Osteoblast (primary cell): ENCODE measurements at places on chromosomes 3 and 15. TPM values are rescaled to one million over a fixed set of nuclear protein-coding genes. Genes with fewer than 3 reads are reported as not detected.
A peak's percentile ranks its signal among the peaks of the same experiment; 100 is the strongest.

CCRL2 gene
- 0.72 and 0.88 TPM in 2 replicates for total RNA-seq

ANKRD63 gene
- total RNA-seq = not detected in 2 replicates

ATP13A5 gene
- total RNA-seq = not detected in 2 replicates

GRCh38 chr15:85457392-85457968 is 77.1 kb downstream of the AKAP13 start:
- H3K4me3 ChIP-seq = no peak overlapping the region
- H3K27me3 ChIP-seq = no peaks in the 10 kb centered on the region
- no peaks in the 10 kb centered on the region for H3K4me1 ChIP-seq
- DNase-seq = no peak
- H3K36me3 ChIP-seq = no peaks in the 10 kb centered on the region

PYGO1 gene
- 15.6 and 18.0 TPM in 2 replicates for total RNA-seq

CHCHD4 gene
- total RNA-seq = 9.1 and 10.1 TPM in 2 replicates

HYKK gene
- total RNA-seq = 4.1 and 5.1 TPM in 2 replicates

GRCh38 chr3:46127503-46127902 is 80.6 kb downstream of the CCR1 start:
- H3K36me3 ChIP-seq = no peaks in the 10 kb centered on the region
- H3K4me3 ChIP-seq = no peak overlapping the region
- peaks cover 11% of the 10 kb centered on the region for H3K4me1 ChIP-seq
- peak overlapping the region; percentile 31 for H3K27ac ChIP-seq

PGBD4 gene
- total RNA-seq = 1.8 and 2.1 TPM in 2 replicates

DNA sequence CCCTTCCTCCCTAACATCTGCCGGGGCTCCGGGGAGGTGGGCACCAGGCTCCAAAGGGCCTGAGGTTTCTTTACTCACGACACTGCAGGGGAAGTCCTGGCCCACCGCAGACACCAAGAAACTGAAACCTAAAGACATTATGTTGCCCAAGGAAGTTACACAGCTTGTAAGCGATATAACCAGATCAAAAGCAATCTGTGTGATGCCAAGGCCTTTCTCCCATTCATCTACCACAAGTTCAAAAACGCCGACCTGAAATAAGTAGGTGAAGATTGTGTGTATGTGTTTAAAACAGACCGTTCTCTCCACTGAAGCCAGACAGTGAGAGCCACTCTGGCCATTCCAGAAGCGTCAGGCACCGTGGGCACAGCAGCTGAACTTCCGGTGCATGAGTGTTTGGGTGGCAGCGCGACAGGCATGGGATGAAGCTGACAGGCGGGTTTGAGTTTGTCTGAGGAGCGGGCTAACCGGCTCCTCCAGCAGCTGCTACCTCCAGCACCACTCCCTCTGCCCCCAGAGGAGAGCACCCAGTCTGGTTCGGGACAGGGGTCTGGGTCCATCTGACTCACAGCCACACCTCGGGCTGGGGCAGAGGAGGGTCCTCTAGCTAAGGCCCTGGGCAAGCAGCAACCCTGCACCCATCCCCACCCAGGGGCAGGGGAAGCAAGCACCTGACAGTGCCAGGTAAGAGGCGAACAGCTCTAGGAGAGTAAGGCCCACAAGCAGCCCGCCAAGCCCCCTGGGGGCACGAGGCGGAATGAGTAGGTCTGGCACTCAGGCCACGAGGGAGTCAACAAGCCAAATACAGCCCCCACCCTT is 1.3 kb downstream of the TNK2 start:
- H3K27ac ChIP-seq = peak overlapping the region; percentile 29
- no peaks in the 10 kb centered on the region for H3K36me3 ChIP-seq
- H3K4me1 ChIP-seq = peaks cover 27% of the 10 kb centered on the region
- no peaks in the 10 kb centered on the region for H3K27me3 ChIP-seq
- peak overlapping the region; percentile 71 for H3K4me3 ChIP-seq

GRCh38 chr3:122926322-122926721 is 101.2 kb downstream of the SEMA5B start:
- H3K27ac ChIP-seq = no peak overlapping the region
- H3K4me1 ChIP-seq = no peaks in the 10 kb centered on the region
- H3K27me3 ChIP-seq = peaks cover 59% of the 10 kb centered on the region
- no peaks in the 10 kb centered on the region for H3K36me3 ChIP-seq
- DNase-seq = no peak
- no peak overlapping the region for H3K4me3 ChIP-seq

TPRG1 gene
- 3.5 and 6.5 TPM in 2 replicates for total RNA-seq

GRCh38 chr15:101542306-101543025 is 53.0 kb upstream of the PCSK6 start:
- H3K4me1 ChIP-seq = no peaks in the 10 kb centered on the region
- H3K27me3 ChIP-seq = peaks cover 28% of the 10 kb centered on the region
- H3K36me3 ChIP-seq = no peaks in the 10 kb centered on the region
